Smooth muscle cell of the pulmonary artery (primary cell): ENCODE measurements at places on chromosomes 7 and 10. TPM values are rescaled to one million over a fixed set of nuclear protein-coding genes. Genes with fewer than 3 reads are reported as not detected.

The SPACDR gene
- total RNA-seq = 0.65 and 0.96 TPM in 2 replicates

The PYROXD2 gene
- 16.9 and 22.9 TPM in 2 replicates for total RNA-seq

The HOXA2 gene
- 1.2 and 1.4 TPM in 2 replicates for total RNA-seq

The TMEM254 gene
- 8.7 and 9.5 TPM in 2 replicates for total RNA-seq

The STK17A gene
- 62.4 and 83.1 TPM in 2 replicates for total RNA-seq

The OPN4 gene
- not detected in 2 replicates for total RNA-seq

The REPIN1 gene
- total RNA-seq = 43.4 and 49.8 TPM in 2 replicates

The EPO gene
- total RNA-seq = not detected in 2 replicates

The HKDC1 gene
- 0.78 and 6.8 TPM in 2 replicates for total RNA-seq

The INPP5A gene
- total RNA-seq = 20.1 and 31.0 TPM in 2 replicates

The FOXI2 gene
- not detected in 2 replicates for total RNA-seq

The HOGA1 gene
- 0.43 and 1.4 TPM in 2 replicates for total RNA-seq

The AKR1C2 gene
- 8.2 and 14.9 TPM in 2 replicates for total RNA-seq

The ZCWPW1 gene
- 1.0 and 1.4 TPM in 2 replicates for total RNA-seq

The GHRHR gene
- total RNA-seq = not detected in 2 replicates

The AKR1C1 gene
- 79.3 and 99.2 TPM in 2 replicates for total RNA-seq

The MMP21 gene
- total RNA-seq = 0.13 TPM in 1 of 2 replicates, not detected in the other

The ABCB1 gene
- total RNA-seq = 0.72 and 1.5 TPM in 2 replicates

The IGF2BP3 gene
- 20.2 and 77.8 TPM in 2 replicates for total RNA-seq

The STRIP2 gene
- 2.2 and 20.9 TPM in 2 replicates for total RNA-seq

The CLRN3 gene
- not detected in 2 replicates for total RNA-seq

The VTI1A gene
- total RNA-seq = 24.2 and 28.5 TPM in 2 replicates

The FANK1 gene
- 6.6 and 12.4 TPM in 2 replicates for total RNA-seq

The FAM25G gene
- total RNA-seq = not detected in 2 replicates

The SPDYE2 gene
- total RNA-seq = not detected in 2 replicates

The ADAM8 gene
- total RNA-seq = 1.5 and 2.7 TPM in 2 replicates

The PLA2G12B gene
- total RNA-seq = not detected in 2 replicates

The MASTL gene
- total RNA-seq = 6.9 and 7.9 TPM in 2 replicates

The SPAG6 gene
- not detected in 2 replicates for total RNA-seq

The ANKRD22 gene
- 0.07 TPM in 1 of 2 replicates, not detected in the other for total RNA-seq

The LEP gene
- total RNA-seq = 0.17 and 8.9 TPM in 2 replicates

The SCIN gene
- total RNA-seq = 0.23 and 1.2 TPM in 2 replicates

The OR2A14 gene
- total RNA-seq = not detected in 2 replicates

The ETV1 gene
- 22.8 and 33.4 TPM in 2 replicates for total RNA-seq

The SAMD9 gene
- total RNA-seq = 11.8 and 17.5 TPM in 2 replicates

The NACAD gene
- total RNA-seq = 3.8 and 4.2 TPM in 2 replicates

The OR2A1 gene
- 0.07 and 0.33 TPM in 2 replicates for total RNA-seq

The AKR1C3 gene
- total RNA-seq = 42.8 and 74.1 TPM in 2 replicates

The CALML5 gene
- not detected in 2 replicates for total RNA-seq

The AKAP9 gene
- 33.9 and 41.4 TPM in 2 replicates for total RNA-seq

The AASS gene
- total RNA-seq = 34.3 and 43.3 TPM in 2 replicates

The PPP1R3A gene
- not detected in 2 replicates for total RNA-seq

The LRRC17 gene
- 65.6 and 103 TPM in 2 replicates for total RNA-seq

The FZD8 gene
- 14.5 and 153 TPM in 2 replicates for total RNA-seq

The PSMA2 gene
- total RNA-seq = 24.7 and 33.5 TPM in 2 replicates

The CTAGE8 gene
- 0.17 TPM in 1 of 2 replicates, not detected in the other for total RNA-seq

The TEX36 gene
- total RNA-seq = not detected in 2 replicates

The AGBL3 gene
- total RNA-seq = 0.66 and 0.91 TPM in 2 replicates

The C10orf105 gene
- total RNA-seq = under 0.01 TPM in 1 of 2 replicates, not detected in the other

The GARIN1A gene
- 1.3 and 1.4 TPM in 2 replicates for total RNA-seq

The HNRNPA2B1 gene
- total RNA-seq = 65.2 and 74.8 TPM in 2 replicates
